CD4-positive, alpha-beta T cell (primary cell): ENCODE measurements at places on chromosomes 7 and 10.

- DNase-seq = no peak
Measured at GRCh38 chr10:54622017-54622416, 179.0 kb downstream of the PCDH15 start.

DNA sequence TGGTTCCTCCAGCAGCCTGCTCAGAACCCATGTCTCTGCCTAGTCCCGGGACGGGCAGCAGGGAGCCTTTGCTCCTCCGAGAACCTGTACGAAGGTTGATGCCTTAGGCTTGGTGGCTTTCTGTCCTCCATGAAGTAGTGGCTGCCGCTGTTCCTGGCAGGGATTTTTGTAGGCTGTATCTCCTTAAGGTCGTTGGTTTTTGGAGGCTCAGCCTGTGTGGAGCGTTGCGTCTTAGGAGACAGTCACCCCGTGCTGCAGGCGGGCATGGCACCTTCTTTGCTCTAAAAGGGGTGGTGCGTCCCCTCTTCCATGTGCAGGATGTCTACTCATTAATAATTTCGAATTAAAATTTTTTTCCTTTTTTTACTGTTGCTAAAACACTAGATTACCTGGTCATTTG is 92.5 kb downstream of the TRRAP start:
- no peak for DNase-seq

GRCh38 chr7:158763454-158764033 is 58.9 kb upstream of the NCAPG2 start:
- no peak for DNase-seq

DNA sequence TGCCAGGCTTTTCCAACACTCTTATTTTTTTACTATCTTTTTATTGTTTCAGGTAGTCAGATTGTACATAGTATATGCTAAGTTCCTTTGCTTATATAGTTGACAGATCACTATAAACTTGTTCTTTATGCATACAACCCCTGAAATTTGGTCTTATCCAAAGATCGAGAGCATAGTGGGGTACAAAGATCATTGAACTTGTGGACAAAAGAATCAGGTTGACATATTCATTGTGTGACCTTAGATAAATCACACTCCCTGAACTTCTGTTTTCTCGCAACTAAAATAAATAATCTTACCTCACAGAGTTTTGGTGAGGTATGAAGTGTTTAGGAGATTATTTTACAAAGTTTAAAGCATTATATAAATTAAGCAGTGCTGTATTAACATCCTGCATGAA is 22.1 kb downstream of the ZNF277 start:
- DNase-seq = no peak
